Endothelial cell of umbilical vein (primary cell): ENCODE measurements at places on chromosomes 7 and 10.
A peak's percentile ranks its signal among the peaks of the same experiment; 100 is the strongest.

- DNase-seq: no peak
Observed at GRCh38 chr10:102455893-102456471, 4.6 kb upstream of the C10orf95 start.

DNA sequence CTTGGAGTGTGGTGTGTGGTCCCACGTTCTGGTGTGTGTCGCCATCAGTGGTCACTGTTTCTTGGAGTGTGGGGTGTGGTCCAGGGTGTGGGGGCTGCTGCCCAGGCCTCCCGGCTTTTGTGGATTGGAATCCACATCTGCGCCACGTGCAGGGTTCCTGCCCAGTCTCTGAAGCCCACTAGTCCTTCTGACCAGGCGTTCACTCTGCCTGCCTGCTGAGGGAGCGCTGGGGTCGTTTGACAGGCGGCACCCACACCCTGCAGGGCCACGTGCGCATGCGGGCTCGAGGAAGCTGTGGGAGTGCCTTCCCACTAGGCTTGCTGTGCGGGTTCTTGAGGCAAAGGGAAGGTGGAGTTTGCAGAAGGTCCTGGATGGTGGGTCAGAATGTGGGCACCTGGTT is 51.4 kb downstream of the INPP5A start:
- no peak for DNase-seq

- DNase-seq: peak; percentile 33
Observed at GRCh38 chr10:50988792-50989191, 85.5 kb upstream of the PRKG1 start.

- DNase-seq: no peak
Observed at GRCh38 chr7:100126239-100126930, 382 bp upstream of the MBLAC1 start.

DNA sequence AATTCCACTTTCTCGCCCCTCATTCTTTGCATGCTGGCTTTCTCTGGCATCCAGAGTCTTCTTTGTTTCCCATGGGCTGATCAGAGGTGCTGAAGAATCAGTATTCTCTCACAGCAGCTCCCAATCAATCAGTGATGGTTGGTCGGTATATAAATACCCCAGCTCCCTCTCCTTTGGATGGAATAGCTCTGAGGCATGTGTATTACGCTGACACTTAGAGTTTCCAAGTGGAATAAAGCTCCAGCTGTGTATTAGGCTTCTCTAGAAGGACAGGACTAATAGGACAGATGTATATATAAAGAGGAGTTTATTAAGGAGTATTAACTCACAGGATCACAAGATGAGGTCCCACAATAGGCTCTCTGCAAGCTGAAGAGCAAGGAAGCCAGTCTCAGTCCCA is 218.3 kb upstream of the GRB10 start:
- DNase-seq: no peak

DNA sequence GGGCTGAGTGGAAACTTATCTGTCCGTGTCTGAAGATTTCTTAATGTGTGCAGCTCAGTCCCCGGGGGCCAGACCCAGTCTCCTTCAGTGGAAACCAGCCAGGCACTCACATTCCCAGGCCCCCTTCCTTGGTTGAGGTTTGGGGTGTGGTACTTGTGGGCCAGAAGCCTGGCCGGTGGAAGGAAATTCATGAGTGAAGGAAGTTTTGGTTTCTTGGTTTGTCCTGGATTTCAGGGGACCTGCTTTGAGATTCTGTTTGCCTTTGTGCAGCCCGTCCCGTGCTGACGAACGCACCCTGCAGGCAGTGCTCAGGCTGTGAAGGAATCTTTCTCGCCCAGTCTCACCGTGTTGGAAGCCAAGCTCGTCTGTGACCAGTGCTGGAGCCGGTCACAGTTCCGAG is 2.9 kb downstream of the INPP5A start:
- peak; percentile 48 for DNase-seq

- DNase-seq: no peak
Observed at GRCh38 chr10:123942114-123942861, 50.7 kb upstream of the CPXM2 start.

- no peak for DNase-seq
Observed at GRCh38 chr7:22831602-22832305, 9.1 kb upstream of the TOMM7 start.

GRCh38 chr10:67969875-67970274 is 85.4 kb downstream of the SIRT1 start:
- DNase-seq: no peak

GRCh38 chr7:130309986-130310385 is 17.0 kb downstream of the CPA4 start:
- no peak for DNase-seq

GRCh38 chr7:876972-877311 is 588 bp downstream of the GET4 start:
- DNase-seq: peak; percentile 47

DNA sequence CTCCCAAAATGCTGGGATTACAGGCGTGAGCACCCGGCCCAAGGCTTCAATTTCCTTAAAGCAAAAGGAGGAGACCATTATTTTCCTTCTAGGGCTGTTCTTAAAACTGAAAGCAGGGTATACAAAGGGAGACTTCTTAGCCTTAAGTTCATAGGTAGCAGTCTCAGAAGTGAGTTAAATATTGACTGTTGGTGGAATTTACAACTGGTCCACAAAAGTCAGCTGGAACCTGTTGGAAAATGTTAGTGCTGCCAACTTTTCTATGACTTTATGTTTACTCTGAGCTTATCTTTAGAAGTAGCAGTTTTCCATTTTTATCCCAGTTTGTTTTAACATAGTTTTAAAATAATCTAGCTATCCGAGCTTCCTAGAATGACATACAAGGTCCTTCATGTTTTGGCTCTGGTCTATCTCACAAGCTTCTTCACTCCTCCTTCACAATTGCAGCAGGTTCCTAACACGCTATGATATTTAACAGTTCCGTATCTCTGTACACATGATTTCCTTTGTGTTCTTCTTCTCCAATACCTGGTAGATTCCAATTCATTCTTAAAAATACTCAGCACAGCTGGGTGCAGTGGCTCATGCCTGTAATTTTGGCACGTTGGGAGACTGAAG is 3.3 kb downstream of the SLC26A3 start:
- peak; percentile 5 for DNase-seq

DNA sequence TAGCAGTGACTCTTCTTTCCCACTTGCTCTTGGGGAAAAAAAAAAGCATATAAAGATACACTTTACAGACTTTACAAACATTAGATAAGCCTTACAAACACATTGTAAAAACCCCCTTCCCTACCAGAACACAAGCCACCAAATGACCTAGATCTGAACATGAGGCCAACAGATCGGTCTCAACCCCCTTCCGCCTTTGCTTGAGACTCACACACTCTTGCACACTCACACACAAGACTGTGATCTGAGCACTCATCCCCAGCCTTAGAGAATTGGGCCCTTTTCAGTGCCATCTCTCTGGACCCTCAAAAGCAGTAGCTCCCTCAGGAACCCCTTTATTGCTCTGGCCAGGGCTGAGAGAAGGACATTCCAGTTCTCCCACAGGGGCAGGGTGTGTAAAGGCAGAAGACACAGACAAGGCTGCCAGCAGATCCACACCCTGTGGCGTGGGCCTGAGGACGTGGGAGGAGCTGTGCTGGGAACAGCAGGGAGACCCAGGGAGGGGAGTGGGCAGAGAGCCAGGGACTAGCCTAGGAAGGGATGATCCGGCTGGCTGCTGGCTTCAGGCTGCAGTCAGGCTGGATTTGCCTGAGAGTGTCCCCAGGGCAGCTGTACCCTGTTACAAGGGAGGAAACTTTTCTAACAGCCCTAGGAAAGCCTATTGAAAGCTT is 206.7 kb downstream of the KIAA1217 start:
- DNase-seq: no peak

DNA sequence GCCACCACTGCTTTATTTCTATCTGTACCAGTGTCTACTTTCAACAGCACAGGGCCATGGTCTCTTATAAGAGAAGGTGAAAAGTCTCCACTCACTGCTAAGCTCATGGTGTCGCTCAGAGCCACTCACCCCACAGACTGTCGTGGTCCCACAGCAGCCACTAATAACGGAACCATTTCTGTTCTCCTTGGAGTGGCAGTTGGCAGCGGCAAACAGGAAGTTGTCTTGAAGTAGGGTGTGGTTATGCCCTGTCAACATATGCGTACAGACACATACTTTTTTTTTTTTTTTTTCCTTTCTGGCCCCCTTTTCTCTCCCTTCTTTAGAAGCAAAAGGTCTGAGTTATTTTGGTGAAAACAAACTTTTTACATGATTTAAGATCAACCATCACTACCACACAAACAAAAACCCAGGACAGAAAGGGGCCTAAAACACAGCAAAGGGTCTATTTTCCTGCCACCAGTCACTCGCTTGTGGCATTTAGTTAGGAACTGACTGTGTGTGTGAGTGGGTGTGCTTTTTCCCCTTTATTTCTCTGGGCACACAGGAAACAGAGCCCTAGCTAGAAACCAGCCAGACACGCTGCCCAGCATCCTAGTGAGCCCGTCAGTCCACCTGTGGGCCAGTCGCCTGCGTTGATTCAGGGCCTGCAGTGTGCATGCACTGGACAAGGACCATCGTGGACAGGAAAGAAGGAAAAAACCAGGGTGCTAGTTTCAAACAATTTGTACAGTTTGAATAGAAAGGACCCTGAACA is 96.7 kb upstream of the EFCAB10 start:
- DNase-seq: no peak

DNA sequence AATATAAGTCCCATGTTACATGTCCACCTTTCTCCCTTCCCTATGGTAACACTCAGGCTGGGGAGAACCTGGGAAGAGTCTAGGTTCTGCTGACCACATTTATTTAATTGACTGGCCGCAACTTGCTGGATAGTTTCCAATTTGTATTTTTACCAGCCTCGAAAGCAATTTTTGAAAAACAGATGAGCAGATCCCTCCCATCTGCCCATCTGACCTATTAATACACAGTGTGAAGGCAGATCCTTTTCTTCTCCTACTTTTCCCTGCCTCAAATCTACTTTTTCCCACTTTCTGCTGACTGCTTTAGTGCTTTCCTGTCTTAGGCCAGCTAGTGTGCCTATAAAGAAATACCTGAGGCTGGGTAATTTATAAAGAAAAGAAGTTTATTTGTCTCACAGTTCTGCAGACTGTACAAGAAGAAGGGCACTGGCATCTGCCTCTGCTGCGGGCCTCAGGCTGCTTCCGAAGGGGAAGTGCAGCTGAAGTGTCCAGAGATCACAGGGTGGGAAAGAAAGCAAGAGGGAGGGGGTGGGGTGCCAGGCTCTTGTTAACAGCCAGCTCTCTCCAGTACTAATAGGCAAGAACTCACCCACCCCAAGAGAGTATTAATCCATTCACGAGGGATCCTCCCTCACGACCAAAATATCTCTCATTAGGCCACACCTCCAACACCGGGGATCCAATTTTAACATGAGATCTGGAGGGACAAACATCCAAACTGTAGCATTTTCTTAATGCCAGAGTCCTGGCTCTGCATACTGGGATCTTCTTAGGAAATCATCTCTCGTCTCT is 336.0 kb upstream of the IGFBP3 start:
- no peak for DNase-seq

GRCh38 chr10:14399641-14400040 is 68.9 kb upstream of the FRMD4A start:
- no peak for DNase-seq

DNA sequence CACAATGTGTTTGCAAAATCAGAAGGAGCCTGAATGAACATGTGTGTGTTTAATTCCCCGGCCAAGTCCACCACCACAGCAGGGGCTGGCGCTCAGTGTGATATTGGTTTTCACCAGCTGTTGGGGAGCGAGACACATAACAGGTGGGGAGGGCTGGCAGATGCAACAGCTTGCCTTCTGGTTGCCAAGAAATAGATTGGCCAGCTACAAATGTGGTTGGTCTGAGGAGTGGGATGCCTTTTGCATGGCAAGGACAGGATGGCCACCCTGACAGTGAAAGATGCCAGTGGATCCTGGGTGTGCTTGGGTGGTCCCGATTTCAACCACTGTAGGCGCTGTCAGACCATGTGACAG is 292.5 kb upstream of the FZD8 start:
- DNase-seq: no peak

DNA sequence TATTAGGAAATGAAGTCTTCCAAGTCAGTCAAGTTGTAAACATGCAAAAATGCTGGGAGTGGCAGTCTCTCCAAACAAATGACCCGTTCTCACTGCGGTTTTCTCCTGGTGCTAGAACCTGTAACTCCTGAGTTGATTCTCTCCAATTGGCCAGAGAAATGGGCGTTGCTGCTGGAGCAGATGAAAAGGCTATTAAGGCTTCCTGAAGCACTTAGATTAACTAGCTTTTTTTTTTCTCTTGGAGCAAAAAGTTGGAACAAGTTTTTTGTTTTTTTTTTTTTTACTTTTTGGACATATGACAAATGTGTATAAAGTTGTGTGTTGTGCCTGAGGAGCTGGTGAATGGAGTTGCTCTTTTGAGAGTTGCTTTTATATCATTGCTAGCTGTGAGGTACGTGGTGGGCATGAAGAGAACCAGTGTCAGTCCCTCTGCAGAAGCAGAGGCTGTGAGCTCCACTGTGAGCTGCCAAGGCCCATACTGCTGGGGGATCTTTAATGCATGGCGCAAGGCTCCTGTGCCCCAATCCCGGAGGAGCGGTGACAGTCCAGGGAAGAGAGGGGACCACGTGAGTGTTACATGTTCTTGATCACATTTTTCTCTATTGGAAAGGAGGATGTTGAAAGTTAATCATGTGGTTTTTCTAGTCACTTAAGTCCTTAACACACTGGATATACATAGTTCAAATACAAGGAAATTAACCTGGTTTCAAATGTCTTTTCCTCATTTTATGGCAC is 393.6 kb upstream of the GALNT17 start:
- DNase-seq: no peak

DNA sequence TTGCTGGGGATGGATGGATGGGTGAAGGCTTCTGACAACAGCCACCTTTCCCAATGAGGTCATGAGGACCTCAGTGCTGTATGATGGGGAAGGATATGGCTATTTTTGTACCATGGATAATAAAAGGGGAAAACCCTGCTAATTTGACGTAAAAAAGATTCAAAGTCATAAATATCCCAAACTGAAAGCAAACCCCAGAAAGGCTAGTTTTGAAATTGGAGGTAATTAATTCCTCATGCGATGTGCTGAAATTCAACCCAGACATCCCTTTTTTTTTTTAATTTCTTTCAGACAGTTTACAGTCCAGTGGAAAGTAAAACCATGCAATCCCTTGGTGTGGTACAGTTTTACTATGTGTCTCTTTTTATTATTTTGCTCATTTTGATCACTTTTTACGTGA is 254.5 kb upstream of the BMPER start:
- no peak for DNase-seq

GRCh38 chr10:43336641-43337318 is 34.7 kb upstream of the FXYD4 start:
- no peak for DNase-seq

DNA sequence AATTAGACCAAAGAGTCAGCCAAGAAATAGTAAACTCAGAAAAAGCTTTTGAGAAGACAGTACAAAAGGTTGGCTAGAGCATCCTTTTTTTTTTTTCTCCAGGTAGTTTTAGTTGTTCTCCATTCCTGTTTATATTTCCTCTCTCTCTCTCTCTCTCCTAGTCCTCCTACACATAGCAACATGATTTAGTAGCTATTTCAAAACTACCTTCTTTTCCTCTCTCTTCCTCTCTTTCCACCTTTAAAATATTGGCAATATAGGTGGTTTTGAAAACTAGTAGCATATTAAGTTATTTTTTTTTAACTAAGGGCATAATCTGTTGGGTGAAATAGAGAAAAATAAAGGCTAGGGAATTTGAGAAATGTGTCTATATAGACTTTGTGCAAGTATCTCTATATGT is 5.0 kb downstream of the SKIDA1 start:
- no peak for DNase-seq
